Bone marrow (tissue), 2 donors: ENCODE measurements at places on chromosomes 12 and 14.

DNA sequence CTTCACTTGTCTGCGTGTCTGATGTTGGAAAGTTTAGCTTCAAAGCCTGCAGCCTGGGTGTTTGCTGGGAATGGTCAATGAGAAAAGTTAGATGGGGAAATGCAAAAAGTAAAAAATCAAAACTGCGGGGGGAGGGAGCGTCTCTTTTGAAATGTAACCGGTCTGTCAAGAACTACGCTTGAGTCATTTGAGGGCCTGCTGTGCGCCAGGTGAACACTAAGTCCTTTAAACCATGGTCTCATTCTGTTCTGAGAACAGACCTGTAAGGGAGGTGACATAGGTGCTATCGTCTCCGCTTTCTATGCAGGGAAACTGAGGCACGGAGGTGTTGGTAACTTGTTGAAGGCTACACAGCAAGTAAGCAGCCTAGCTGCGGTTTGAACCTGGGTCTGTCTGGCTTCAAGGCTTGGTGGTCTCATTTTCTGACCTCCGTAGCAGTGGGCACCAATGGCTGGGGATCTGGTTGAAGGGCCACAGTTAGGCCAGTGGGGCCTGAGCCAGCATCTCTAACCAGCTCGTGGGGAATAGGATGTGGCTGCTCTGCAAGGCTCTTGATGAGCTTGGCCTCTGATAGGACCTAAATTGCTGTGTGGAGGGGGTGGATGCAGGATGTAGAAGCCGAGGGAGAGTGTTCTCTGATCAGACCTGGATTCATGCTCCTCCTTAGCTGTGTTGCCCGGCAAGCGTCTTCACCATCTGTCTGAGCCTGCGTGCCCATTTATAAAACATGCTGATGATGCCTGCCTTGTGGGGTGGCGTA, 41.5 kb downstream of the KCTD10 start:
- no peak for DNase-seq

GRCh38 chr12:80064269-80064668, 35.1 kb upstream of the OTOGL start:
- DNase-seq, result no peak

- DNase-seq, result no peak
These were observed 1.3 kb downstream of the CHST11 start for GRCh38 chr12:104457746-104458693.

GRCh38 chr14:33357225-33358010, 418.7 kb downstream of the NPAS3 start:
- no peak for DNase-seq

- no peak for DNase-seq
These were observed 58.1 kb downstream of the PLEKHG3 start for GRCh38 chr14:64762044-64763034.

DNA sequence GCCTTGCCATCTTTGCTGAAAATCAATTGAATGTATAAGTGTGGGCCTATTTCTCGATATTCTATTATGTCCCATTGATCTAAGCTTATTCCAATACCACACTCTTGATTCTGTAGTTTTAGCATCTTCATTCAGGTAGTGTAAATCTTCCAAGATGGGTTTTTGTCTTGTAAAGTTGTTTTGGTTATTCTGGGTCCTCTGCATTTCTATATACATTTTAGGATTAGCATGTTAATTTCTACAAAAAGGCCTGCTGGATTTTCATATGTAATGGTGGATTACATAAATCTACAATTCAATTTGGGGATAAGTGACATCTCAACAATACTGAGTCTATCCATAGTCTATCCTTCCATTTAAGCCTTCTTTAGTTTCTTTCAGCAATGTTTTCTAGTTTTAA, 86.0 kb upstream of the ANO4 start:
- DNase-seq, result no peak

GRCh38 chr14:56554301-56554700, 25.3 kb upstream of the TMEM260 start:
- no peak for DNase-seq

DNA sequence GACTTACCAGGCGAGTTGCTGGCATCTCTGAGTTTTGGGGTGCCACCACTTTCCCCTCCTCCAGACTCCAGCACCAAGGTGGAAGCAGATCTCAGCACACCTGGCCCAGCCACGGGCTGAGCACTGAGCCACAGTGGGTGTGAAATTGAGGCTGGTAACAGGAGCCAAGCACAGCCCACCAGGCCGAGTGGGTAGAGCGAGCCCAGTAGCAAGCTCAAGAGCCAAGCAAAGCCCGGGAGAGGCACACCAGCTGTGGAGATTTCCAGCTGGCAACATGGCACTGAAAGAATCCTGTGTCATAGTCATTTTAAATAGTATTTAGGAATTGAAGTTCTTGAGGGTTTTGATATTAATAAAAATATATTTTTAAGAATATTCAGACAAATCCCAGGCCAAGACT, 596.2 kb upstream of the TMEM132C start:
- no peak for DNase-seq

DNA sequence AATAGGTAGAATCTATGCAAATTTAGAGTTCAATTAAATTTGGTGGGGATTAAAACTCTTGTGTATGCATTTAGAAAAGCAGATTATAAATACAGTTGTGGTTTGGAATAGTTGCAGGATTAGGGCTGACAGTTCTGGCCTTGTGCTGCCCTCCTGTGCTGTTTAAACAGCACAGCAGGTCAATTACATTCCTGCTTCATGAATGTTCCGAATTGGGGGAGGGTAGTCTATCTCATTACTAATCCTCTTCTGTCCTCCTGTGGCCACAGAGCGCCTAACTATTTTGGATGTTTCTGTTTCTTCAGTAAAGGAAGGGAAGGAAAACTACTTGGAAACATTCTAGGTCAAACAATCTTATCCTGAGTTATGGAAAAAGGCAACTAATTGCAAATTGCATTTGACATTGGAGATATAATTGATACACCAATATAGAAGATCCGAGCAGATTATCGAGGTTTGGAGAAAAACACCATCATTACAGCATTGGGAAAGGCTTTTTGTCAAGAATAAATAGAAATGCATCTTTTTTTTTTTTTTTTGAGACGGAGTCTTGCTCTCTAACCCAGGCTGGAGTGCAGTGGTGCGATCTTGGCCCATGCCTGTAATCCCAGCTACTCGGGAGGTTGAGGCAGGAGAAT, 8.7 kb upstream of the GPR19 start:
- no peak for DNase-seq

DNA sequence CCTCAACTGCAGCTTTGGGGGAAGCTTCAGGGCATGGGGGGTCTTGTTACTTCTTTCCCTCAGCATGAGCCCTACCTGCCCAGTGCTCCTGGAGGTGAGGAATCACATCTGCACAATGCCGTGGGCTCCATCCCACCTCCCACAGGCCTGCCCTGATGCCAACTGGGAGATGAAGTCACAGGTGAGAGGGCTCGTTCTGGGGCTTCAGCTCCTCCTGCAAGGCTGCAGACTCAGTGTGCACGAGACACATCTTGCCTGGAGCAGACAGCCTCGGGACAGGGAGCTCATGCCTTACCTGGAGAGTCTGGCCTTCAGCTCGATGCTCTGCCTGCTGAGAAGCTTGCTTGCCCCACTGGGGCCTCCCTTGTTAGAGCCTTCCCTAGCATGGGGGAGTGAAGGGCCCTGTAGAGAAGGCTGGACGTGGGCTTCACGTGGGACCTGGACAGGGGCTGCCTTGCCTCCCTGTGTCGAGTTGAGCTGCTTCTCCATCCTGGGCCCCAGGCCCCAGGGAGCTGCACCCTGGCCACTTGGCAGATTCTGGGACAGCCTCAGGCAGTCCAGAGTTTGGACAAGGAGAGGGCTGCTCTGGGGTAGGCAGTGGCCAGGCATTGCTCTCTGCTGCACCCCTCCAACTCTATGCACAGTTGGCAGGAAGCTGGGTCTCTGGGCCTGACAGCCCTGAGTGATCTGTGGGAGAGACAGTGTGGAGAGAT, 171.4 kb downstream of the KIF26A start:
- no peak for DNase-seq

- DNase-seq, result peak; percentile 24
These were observed 8.9 kb downstream of the VAMP1 start for GRCh38 chr12:6461401-6462233.

- no peak for DNase-seq
These were observed 97.0 kb downstream of the DPF3 start for GRCh38 chr14:72796935-72797334.

DNA sequence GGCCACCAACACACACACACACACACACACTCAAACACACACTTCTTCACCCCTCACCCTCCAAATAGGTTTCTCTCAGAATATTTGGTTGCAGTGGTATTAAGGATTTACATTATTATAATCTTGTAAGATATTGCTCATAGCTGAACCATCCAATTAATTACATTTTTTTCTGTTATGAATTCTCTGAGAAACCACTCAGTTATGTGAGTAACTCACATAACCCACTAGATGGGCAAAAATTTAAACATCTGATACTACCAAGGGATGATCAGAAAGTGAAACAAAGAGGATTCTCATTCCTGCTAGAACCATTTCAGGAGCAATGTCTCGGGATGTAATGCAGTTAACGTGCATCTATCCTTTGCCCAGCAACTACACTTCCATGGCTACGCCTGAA, 31.6 kb downstream of the TMTC1 start:
- no peak for DNase-seq

- DNase-seq, result no peak
These were observed 691 bp downstream of the ZFYVE26 start for GRCh38 chr14:67815573-67816225.

DNA sequence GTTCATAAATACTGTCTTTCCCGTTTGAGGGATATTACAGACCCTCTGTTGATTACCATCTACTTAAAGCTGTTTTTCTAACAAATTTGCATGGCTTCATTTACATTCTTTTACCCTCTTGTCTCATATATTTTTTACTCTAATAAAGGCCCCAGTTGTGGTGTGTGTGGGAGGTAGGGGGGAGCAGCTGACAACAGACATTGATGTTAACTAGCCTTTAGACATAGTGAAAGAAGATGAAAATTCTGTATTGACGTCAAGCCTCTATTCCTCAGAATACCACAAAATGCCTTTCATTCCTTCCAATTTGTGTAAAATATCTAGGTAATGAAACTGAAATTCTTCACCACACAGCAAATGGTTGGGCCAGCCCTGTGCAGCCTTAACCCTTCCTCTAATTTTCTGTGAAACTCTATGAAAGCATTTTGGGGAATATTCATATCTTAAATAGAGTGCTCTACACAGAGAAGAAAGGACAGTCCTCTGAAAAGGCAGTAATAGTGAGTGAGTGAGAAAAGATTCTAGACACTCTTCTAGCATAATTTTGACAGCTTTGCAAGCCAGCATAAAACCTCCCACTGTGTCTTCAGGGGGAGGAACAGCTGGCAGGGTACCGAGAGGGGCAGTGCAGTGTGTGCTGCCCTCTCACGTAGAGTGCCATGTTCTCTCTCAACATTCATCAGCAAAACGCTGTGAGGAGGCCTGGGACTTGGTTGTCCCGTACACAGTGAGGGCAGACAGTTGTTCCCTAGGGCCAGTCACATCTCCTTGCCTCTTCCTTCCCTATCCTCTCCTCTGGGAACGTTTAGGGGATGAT, 20.1 kb upstream of the CERS5 start:
- DNase-seq, result no peak

GRCh38 chr12:27260746-27261145, 16.7 kb downstream of the STK38L start:
- DNase-seq, result no peak

DNA sequence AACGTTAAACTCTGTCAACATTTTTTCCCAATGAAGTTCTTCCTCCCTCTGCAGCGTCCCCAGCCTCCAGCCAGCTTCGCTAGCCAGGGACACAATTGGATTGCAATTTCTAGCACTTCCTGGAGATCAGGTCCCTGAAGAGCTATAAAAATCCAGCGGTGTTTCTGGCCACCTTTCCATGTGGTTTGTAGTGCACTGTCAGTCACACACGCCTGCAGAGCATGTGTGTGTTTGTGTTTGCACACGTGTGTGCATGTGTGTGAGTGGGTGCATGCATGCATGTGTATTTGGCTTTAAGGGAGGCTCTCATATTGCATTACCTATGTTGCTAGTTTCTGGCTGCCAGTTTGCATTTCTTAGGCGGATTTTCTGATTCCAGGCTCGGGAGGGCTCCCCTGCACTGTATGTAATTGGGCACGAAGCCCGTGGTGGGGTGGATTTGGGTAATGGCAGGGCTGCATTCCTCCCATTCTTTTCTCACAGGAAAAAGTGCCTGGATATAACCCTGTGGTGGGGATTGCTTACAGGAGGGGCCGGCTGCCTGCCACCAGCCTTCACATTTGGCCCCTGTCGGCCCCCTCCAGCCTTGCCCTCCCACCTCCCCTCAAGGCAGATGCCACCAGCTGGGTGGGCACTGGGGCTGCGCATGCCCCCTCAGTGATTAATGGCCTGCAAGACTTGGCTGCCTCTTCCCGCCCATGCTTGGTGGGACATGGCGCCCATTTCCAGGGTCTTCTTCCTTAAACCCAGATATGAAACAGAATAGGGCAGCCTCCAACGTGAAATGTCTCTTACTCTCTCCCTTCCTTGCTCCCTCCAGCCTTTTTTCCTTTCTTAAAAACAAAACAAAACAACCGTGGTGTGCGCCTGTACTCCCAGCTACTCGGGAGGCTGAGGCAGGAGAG, 74.0 kb downstream of the TSPAN9 start:
- DNase-seq, result no peak

DNA sequence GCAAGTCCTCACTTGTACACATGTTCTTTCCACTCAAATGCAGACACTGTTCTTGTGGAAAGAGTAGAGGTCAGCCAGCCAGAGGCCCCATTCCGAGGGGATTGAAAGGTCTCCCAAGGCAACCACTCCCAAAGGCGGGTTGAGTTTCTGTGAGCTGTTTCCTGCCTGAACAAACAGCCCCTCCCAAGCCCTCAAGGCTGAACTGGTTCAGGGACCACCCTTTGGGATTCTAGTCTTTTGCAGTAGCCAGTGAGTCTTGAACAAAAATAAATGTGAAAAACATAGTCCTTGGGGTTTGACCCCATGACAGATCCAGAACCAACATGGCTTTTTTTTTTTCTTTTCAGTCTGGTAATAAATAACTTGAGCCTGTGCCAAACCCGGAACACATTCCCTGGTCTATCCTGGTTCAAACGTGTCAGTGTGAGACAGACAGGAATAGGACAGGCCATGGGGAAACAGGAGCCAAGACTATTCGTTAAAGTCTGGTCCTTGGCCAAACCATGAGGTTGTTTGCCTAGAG, 17.6 kb upstream of the STK38L start:
- no peak for DNase-seq

GRCh38 chr12:31325524-31325875, 450 bp downstream of the SINHCAF start:
- no peak for DNase-seq
